ENCODE measurements at places on chromosomes 11 and 22.

DNA sequence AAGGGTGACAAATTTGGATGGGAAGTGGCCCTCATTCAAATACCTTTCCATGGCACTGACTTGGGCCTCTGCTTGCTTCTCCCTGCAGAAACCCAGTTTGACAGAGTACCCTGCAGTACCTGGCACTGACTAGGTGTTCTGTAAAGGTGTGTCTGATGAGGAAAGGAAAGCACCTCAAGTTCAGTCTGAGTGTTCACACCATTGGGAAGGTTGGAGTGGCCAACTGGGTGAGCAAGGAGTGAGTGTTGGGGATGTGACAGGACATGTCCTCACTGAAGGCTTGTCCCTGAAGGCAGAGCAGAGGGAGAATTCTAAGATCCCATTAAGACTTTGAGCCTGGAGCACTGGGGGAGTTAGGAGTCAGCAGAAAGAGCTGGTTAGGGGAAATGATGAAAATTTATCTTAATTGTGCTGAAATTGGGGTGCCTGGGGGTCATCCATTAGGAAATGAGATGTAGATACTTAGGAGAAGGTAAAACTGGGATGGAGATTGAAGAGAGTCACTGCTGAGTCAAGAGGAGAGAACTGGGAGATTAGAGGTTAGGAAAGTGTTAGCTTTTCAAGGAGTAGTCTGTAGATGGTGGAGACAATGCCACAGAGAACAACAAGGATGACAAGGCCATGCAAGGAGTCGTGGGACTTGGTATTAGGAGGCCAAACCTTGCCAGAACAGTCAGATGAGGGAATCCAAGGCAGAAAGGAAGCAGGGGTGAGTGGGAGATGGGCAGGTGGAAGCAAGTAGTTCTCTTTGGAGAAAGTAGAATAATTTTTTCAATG, 6.1 kb downstream of the SREBF2 start:
- no peak for DNase-seq

DNA sequence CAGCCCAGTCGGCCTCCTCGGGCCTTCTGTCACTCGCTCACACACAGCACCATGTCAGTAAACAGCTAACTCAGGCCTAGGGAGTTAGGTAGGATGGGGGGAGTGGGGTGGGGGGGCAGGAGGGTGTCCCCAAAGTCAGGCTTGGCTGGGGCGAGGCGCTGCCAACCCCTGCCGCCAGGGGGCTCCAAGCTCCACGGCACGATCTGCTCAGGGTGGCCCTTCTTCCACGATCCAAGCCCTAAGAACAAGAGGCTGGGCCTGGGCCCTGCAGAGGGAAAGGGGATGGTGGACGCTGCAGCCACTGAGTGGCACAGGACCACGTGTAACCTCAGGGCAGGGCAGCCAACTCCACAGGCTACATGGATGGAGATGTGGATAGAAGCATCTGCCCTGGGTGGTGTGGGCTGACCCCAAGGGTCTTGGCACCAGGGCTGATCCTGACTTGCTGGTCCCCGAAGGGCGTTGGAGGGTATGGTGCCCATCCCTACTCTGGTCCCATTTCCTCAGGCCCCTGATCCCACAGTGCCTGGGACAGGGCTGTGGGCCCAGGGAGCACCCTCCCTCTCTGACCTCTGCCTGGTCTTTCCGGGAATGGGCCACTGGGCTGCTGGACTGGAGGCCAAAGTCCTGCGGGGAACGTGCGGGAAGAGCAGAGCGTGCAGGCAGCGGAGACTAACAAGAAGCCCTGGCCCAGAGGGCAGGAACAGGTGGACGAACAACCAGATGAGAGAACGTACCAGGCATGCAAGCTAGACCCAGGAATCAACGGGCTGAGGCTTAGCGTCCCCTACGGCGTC, 29.1 kb upstream of the TXNRD2 start:
- peak; percentile 82 for DNase-seq

- no peak for DNase-seq
Measured at GRCh38 chr11:35714882-35715627, 52.5 kb downstream of the TRIM44 start.

DNA sequence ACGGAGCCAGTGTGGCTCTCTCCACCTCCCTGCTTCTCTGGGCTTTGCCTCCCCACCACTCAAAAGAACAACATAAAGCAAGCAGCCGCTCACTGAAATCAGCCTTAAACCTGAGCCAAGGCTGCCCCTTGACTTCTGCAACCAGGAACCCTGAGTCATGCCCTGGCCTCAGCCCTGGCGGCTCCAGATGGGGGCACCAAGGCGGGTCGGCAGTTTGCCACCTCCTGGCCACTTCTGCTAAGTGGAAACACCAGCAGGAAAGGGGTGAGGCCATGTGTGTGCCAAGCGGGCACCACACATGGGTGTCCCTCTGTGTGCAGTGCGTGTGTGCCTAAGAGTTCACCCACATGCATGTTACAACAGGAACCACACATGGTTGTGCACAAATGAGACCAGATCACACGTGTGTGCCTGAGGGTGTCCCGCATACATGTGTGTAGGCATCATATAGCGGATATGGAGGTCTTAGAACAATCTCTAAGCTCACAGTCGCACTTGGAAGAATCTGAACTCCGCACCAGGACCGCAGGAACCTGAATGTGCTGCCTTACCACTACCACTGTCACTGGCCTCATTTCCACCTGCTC, 221.2 kb downstream of the MN1 start:
- DNase-seq: no peak

DNA sequence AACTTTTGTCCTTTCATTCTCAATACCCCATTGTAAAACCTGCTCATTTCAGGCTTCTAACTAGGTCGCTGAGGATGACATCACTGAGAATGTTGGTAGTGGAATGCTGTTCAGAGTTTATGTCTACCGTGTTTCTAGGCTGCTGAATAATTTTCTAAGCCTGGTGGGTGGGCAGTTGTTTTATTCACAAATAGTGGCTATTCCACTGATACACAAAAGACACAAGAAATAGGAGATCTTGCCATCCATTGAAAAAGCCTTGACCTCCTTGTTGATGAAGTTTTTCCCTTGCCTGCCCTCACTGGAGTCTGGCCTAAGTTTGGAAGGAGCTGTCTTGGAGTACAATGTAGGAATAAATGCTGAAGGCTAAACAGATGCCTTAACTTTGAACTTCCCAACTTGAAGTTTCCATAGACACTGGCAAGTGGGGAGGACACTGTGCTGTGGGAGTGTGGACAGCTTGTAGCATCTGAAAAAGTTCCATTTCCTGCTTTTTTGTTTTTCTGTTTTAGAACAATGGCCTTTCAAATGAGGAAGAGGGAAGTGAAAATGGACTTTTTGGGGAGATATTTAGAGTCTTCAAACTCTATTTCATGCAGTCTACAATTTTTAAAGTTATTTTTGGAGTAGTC, 59.2 kb downstream of the TRIM44 start:
- no peak for DNase-seq

DNA sequence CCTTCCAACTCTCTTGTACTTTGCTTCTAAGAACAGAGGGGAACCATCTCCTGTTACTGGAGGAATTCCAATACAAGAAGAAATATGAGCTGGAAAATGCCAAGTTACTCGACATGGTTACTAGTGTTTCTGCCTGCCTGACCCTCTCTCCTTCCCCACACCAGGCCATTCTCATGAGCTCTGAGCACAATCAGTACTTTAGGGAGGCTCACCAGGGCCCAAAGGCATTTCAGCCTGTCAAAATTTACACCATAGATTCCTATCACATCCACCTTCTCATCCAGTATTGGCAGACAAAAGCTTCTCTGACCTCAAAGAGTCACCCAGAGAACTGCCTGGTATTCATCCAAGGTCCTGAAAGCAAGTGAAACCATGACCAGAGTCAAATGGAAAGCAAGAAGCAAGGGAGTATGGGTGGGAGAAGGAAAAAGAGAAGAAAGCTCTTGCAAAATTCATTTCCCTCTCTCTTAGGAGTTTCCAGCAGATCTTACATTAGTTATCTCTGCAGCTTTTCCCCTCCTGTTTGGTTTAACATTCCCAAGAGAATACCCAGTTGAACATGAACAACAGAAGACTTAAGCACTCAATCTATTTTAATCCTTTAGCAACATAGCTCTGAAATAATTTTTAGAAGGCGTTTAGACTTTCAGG, 58.7 kb upstream of the NCAM1 start:
- no peak for DNase-seq

DNA sequence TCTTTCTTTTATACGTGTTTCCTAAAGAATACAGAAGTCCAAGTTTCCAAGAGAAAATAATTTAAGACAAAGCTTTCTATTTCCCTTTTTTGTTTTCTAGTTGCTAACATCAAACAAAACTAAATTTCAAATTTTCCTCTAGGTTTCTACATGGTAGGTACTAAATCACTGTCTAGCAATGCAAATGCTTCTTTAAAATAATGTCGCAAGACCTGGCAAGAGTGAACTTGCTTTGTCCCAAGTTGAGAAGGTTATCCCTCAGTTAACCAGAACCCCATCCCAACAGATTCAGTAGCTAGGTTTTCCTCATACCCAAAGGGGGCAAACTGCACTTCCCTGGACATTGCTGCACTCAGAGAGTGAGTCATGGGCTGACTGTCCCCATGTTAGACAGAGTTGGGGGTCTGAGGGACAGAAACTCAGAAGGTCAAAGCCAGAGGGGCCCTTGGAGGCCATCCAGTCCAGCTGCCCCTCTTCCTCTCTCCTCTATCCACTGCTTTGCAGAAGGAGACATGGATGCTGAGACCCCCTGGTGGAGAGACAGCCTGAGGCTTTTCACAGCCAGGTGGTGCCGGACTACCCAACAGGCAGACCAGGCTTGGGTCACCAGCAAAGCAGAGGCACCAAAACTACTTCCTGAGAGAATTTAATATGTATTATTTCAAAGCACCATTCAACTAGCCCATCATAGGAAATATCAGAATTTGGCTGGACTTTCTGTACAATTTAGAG, 23.1 kb downstream of the OR2AT4 start:
- DNase-seq: no peak

GRCh38 chr11:119673759-119674336, 55.2 kb downstream of the NECTIN1 start:
- DNase-seq: no peak

DNA sequence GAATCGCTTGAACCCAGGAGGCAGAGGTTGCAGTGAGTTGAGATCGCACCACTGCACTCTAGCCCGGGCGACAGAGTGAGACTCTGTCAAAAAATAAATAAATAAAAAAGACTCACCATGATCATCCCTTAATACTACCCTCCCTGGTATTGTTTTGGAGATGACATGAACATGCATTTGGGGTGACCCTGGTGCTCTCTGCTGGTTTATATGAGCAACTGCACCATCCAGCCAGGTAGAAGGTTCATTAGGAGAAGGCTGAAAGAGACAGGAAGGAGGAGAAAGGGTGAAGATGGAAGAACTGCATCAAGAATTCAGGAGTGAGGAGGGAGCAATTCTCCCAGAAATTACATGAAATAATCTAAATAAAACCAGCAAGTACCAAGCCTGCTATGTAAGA, 37.8 kb downstream of the SLC5A1 start:
- DNase-seq: no peak

DNA sequence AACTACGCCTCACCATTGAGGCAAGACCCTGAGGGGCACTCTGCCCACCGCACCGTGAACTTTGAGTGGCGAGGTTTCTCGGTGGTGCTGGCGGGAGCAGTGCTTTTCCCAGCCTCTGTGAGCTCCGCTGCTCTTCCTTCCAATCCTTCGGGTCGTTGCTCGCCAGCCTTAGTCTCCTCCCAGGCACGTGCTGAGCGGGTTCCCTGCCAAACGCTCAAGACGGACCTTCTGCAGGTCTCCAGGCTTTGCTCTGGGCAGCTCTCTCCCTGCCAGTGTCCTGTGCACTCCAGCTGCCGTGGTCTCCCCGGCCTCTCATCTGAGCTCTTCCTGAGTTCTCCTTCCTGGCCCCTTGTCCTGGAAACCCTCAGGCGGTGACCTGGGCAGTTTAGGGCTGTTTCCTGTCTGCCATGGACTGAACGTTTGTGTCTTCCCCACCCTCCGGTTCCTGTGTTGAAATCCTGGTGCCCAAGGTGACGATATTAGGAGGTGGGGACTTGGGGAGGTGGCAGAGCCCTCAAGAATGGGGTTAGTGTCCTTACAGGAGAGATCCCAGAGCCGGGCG, 11.2 kb upstream of the MUC6 start:
- no peak for DNase-seq

DNA sequence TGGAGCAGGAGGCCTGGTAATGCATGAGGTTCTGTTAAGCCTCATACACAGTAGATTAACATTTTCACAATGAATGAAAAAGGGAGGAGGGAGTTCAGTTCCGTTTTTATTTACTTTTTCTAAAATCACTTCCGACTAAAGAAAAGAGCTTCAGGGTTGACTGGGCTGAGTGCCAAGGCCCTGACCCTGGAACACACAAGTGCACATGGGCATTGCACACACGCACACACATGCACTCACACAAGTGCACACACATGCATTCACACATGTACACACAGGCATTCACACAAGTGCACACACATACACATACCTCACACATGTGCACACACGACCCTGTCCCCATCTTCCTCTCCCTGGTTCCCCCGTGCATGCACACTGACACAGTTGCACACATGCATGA, 303.3 kb downstream of the BRD1 start:
- DNase-seq: no peak

DNA sequence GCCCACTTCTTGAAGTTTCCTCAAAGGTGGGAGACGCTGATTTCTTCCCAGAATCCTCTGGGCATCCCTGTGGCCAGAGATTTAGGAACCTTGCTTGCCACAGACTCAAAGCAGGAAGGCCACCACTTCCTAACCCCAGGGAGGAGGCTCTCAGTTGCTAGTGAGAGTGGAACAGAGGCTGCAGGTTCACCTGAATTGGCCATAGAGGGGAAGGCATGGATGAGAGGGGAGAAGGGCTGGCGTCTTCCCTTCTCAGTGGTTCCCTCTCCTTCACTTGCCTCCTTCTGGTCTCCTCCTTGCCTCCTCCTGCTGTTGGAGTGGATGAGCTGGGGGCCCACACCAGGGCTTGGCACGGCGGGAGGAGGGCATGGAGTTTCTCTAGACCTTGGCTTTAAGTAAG, 185.7 kb downstream of the ADAMTS15 start:
- DNase-seq: no peak

DNA sequence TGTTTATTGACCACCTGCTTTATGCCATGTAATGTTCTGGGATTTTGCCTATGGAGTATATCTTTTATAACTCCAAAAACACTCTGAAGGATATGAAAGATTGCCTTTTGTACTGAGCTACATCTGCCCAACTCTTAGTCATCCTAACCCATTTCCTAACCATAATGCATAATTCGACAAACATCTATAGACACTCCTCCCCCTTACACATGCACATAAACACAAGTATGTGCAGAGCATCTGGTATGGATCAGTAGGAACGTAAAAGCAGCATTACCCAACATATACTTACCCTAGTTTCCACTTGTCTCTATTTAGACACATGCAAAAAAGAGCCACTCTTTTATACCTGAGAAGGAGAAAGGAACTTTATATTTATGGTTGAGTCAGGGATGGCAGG, 272.8 kb downstream of the FAM76B start:
- no peak for DNase-seq
